Cardiac muscle cell (in vitro differentiated cells and primary cell): ENCODE measurements at places on chromosomes 1 and 21. TPM values are rescaled to one million over a fixed set of nuclear protein-coding genes. Genes with fewer than 3 reads are reported as not detected.

The LDLRAD2 gene
- 0.28 and 0.77 TPM in 2 replicates for total RNA-seq

The LENEP gene
- total RNA-seq, result not detected in 2 replicates

The GBP4 gene
- total RNA-seq, result 1.4 and 5.5 TPM in 2 replicates

The ATPAF1 gene
- 83.6 and 100 TPM in 2 replicates for total RNA-seq

The C1orf141 gene
- total RNA-seq, result not detected in 2 replicates

The HPCAL4 gene
- 0.04 and 0.09 TPM in 2 replicates for total RNA-seq

The ANGPTL3 gene
- not detected in 2 replicates for total RNA-seq

The BNIPL gene
- 0.66 and 1.3 TPM in 2 replicates for total RNA-seq

- H3K4me3 ChIP-seq, result no peak overlapping the region
- no peaks in the 10 kb centered on the region for H3K4me1 ChIP-seq
- H3K36me3 ChIP-seq, result no peaks in the 10 kb centered on the region
- DNase-seq, result no peak
- H3K27me3 ChIP-seq, result no peaks in the 10 kb centered on the region
- H3K27ac ChIP-seq, result no peak overlapping the region
Measured at GRCh38 chr1:56859287-56859686, 4.7 kb downstream of the C8A start.

DNA sequence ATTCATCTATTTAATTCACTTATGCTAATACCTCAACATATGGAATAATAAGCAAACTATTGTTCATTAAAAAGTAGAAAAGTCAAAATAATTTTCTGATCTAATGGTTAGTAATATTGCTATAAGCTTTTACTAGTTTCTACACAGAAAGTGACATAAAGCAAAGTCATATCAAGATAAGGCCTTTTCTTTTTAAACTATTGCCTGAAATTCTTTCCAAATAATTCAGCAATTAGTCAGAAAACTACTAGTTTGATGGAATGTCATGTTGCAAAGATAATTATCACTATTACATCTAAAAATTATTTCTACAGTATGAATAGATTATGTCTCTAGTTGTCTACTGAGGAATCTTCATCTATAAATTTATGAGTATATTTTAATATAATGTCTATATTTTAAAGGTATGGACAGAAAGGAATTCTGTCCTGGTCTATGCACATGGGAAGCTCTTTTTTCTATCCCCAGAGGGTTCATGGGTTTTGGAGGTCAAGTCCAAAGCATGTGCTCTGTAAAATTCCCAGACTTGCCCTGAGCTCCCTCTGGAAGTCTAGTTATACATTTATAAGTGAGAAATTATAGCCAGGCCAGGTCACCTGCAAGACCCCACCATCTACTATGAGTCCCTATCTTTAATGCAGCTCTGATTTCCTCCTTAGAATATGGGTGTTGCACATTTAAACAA, 84.6 kb upstream of the DPYD start:
- H3K36me3 ChIP-seq, result no peaks in the 10 kb centered on the region
- peak; percentile 24 for DNase-seq
- H3K27ac ChIP-seq, result no peak overlapping the region
- no peaks in the 10 kb centered on the region for H3K4me1 ChIP-seq

DNA sequence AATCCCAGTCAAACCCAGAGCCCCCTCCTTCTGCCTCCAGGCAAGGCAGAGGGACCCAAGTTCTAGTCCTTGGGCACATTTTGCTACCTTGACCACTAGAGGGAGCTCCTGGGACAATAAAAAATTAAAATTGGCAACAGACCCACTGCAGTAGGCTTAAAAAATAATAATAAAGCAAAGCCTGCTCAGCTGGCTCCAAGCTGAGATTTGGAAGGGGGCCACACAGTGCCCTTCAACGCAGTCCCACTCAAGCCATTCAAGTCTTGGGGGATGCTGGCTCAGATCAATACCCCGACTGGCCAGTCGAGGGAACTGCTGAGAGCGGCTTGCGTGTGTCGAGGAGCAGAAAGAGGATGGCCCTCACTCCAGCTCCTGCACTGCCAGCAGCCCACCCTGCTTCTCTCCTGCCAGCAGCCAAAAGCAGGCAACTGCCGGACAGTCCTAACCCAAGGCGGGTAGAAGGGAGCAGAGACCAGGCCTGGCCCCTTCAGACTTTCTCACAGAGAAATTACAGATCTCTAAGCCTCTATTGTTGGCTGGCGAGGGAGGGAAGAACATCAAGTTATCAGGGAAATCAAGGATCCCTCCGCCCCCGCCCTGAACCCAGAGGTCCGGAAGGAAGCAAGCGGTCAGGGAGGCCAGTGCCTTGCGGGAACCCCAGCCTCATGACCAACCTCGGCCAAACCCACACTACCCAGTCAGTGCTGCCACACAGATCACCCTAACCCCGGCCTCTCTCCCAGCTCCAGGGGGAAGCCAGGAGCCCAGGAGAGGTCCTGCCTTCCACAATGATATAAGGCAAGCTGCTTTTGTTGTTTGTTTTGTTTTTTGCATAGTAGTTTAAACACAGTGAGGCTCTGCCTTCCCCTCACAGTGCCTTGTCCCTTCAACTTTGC, 4.9 kb upstream of the ALDH4A1 start:
- peak overlapping the region; percentile 48 for H3K27ac ChIP-seq
- no peaks in the 10 kb centered on the region for H3K27me3 ChIP-seq
- no peak overlapping the region for H3K4me3 ChIP-seq
- H3K36me3 ChIP-seq, result peaks cover 3% of the 10 kb centered on the region

DNA sequence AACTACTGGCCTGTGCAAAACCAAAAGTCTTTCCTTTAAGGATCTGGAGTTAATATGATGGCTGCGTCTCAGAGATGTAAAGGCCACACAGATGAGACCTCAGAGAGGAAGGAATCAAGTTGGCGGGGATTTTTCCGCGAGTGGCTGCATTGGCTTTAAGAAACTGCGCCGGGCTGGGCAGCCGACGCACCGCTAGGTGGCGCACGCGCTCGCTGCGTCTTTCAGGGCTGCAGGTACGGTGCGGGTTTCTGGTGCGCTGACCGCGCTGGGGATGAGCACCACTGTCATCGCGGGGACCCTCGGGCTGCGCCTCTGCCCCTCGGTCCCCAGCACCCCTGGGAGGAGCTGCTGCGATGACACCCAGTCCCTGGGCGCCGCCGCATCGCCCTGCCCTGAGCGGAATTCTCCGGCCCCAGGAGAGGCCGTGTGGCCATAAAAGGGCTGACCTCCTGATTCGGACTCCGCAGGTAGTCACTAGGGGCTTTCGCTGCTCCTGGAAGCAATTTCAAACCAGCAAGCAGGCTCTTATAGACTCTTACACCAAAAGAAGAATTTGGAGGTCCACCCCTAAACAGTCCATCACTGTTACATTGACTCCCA, 241.0 kb downstream of the KCNJ6 start:
- H3K36me3 ChIP-seq, result no peaks in the 10 kb centered on the region
- no peaks in the 10 kb centered on the region for H3K4me1 ChIP-seq
- no peak overlapping the region for H3K27ac ChIP-seq
- peaks cover 4% of the 10 kb centered on the region for H3K27me3 ChIP-seq
- H3K4me3 ChIP-seq, result no peak overlapping the region

DNA sequence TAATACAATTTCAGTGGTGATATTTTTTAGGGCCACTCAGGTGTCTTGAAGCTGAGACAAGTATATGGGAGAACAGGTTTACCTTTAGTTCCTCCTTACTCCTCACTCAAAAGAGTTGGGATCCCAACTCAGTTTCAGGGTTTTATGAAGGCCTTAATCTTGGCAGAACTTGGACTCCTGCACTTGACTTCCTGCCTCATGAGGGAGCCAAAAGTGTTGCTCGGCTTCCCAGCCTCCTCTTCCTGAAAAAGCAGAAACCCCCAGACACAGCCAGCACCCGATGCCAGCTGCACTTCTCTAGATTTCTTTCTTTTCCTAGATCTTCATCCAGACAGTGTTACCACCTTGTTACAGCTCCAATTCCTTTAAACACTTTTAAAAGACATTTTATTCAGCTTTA, 70.8 kb upstream of the TMPRSS2 start:
- no peak overlapping the region for H3K4me3 ChIP-seq
- no peaks in the 10 kb centered on the region for H3K27me3 ChIP-seq
- H3K27ac ChIP-seq, result no peak overlapping the region
- H3K4me1 ChIP-seq, result no peaks in the 10 kb centered on the region

GRCh38 chr1:235746245-235746644, 96.7 kb upstream of the GNG4 start:
- no peak for DNase-seq
- no peaks in the 10 kb centered on the region for H3K27me3 ChIP-seq
- H3K36me3 ChIP-seq, result no peaks in the 10 kb centered on the region
- H3K27ac ChIP-seq, result no peak overlapping the region
- H3K4me1 ChIP-seq, result peaks cover 4% of the 10 kb centered on the region

DNA sequence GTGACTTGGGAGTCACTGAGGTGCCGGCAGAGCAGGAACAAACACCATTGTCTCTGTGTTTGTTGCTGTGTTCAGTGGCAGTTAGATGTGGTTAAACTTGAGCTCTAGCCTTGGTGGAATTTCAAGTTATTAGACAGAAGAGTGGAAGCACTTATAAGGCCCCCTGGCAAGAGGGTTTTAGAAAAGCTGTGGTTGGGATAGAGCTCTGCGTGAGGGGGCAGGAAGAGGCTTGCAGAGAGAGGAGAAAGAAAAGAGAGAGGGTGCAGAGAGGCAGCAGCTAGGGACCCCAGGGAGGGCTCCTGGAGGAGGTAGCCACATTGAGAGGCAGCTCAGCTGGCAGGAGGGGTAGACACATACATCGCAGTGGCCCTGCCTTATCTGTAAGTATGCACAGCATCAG, 128.2 kb downstream of the GALNT2 start:
- H3K4me3 ChIP-seq, result no peak overlapping the region
- no peaks in the 10 kb centered on the region for H3K36me3 ChIP-seq
- no peak for DNase-seq
- no peaks in the 10 kb centered on the region for H3K27me3 ChIP-seq
- no peaks in the 10 kb centered on the region for H3K4me1 ChIP-seq

GRCh38 chr1:65812065-65812464, 19.4 kb downstream of the PDE4B start:
- H3K27me3 ChIP-seq, result no peaks in the 10 kb centered on the region
- H3K27ac ChIP-seq, result no peak overlapping the region
- H3K36me3 ChIP-seq, result no peaks in the 10 kb centered on the region
- peaks cover 6% of the 10 kb centered on the region for H3K4me1 ChIP-seq
- DNase-seq, result peak; percentile 85

GRCh38 chr1:54989968-54990810, 8.5 kb upstream of the BSND start:
- H3K27me3 ChIP-seq, result peaks cover 12% of the 10 kb centered on the region
- no peak overlapping the region for H3K4me3 ChIP-seq
- no peaks in the 10 kb centered on the region for H3K4me1 ChIP-seq
- no peak for DNase-seq
- no peak overlapping the region for H3K27ac ChIP-seq
- no peaks in the 10 kb centered on the region for H3K36me3 ChIP-seq

GRCh38 chr1:6594977-6595740, 7.5 kb downstream of the KLHL21 start:
- H3K4me3 ChIP-seq, result no peak overlapping the region
- no peak overlapping the region for H3K27ac ChIP-seq
- DNase-seq, result no peak

- no peak overlapping the region for H3K27ac ChIP-seq
- no peaks in the 10 kb centered on the region for H3K27me3 ChIP-seq
- peaks cover 11% of the 10 kb centered on the region for H3K4me1 ChIP-seq
- no peak overlapping the region for H3K4me3 ChIP-seq
- no peaks in the 10 kb centered on the region for H3K36me3 ChIP-seq
- no peak for DNase-seq
Measured at GRCh38 chr1:234626391-234626790, 16.4 kb upstream of the IRF2BP2 start.

- no peaks in the 10 kb centered on the region for H3K27me3 ChIP-seq
- no peaks in the 10 kb centered on the region for H3K4me1 ChIP-seq
- no peak for DNase-seq
- no peaks in the 10 kb centered on the region for H3K36me3 ChIP-seq
- H3K27ac ChIP-seq, result no peak overlapping the region
- no peak overlapping the region for H3K4me3 ChIP-seq
Measured at GRCh38 chr1:28156821-28157220, 19.7 kb downstream of the PTAFR start.

DNA sequence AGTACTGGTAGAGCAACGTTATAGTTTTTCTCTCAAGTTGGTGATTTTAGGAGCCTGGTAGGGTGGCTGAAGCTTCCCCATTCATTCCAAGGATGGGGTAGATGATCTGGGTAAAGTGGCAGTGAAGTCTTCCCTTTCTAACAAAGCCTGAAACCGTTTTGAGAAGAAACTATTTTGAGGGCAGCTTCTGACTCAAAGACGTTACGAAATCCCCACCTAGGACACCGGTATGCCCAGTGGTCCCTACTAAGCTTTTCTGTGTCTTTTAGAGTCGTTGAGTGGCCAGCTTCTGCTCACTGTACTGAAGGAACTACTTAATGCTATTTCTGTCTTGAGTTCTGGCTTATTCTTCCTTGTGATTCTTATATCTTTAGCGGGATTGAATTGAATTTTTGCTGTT, 1.4 kb downstream of the WDTC1 start:
- no peaks in the 10 kb centered on the region for H3K4me1 ChIP-seq
- DNase-seq, result no peak
- no peaks in the 10 kb centered on the region for H3K27me3 ChIP-seq
- peak overlapping the region; percentile 68 for H3K4me3 ChIP-seq

DNA sequence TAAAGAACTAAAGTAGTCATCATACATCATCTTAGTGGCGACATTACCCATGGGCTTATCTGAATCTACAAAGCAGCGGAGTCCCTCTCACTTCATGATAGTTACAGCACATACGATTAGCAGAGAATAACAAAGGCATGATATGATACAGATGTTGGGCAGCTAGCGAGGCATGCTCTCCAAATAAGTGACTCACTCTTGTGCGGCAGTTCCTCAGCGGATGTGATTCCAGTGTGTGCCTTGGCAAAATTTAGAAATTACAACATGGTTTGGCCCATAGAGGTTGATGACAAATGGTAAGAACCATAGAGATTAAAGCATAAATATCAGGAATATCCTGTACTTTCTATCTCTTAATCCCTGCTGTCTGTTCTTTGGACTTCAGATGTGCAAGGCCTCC, 48.1 kb upstream of the PAXBP1 start:
- H3K27ac ChIP-seq, result no peak overlapping the region
- no peaks in the 10 kb centered on the region for H3K36me3 ChIP-seq
- no peaks in the 10 kb centered on the region for H3K27me3 ChIP-seq
- peak; percentile 93 for DNase-seq
- no peak overlapping the region for H3K4me3 ChIP-seq
- H3K4me1 ChIP-seq, result no peaks in the 10 kb centered on the region

DNA sequence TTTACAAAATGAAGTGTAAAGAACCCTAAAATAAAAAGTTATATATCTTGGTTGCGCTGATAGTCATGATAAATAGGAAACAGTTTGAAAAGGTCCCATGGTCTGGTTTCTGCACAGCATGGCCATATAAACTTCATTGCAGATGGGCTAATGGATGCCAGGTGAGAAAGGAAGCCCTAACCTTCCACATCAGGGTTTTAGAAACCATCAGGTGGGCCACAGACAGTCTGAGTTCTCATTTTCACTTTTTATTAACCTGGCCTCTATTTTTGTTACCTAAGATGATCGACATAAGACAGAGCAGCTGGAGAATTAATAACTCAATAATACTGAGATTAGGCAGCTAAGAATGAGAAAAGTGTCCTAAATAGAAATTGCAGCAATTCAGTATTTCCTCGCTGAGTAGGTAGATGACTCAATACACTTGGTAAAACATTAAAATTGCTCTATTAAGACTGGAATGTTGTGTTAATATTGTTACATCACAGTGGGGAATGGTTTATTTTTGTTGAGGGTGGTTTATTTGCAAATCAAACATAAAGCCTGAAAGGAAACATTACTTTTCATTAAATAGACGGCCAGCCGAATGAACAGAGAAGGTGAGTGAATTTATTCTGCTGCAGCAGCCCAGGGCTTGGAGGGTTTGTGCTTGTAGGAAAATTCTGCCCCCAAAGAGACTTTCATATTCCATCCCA, 21.1 kb downstream of the C1orf21 start:
- H3K36me3 ChIP-seq, result no peaks in the 10 kb centered on the region
- DNase-seq, result no peak
- H3K4me1 ChIP-seq, result peaks cover 13% of the 10 kb centered on the region
- H3K27ac ChIP-seq, result peak overlapping the region; percentile 25
- H3K27me3 ChIP-seq, result no peaks in the 10 kb centered on the region
